ENCODE measurements at places on chromosomes 7 and 10.

DNA sequence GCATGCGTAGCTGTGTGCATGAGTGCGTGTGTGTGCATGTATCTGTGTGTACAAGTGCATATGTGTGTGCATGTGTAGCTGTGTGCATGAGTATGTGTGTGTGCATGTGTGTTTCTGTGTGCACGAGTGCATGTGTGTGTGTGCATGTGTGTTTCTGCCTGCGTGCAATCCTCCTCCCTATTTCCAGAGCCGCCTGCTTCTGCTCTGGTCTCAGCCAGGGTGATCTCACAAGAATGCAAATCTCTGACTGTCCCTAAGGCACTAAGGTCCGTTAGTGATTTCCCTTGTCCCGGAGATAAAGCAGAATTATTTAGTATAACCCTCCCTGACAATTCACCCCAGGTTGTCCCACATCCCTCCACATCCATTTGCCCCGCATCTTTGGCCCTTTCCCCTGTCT lies 530.3 kb downstream of the TCERG1L start:
- DNase-seq = no peak

DNA sequence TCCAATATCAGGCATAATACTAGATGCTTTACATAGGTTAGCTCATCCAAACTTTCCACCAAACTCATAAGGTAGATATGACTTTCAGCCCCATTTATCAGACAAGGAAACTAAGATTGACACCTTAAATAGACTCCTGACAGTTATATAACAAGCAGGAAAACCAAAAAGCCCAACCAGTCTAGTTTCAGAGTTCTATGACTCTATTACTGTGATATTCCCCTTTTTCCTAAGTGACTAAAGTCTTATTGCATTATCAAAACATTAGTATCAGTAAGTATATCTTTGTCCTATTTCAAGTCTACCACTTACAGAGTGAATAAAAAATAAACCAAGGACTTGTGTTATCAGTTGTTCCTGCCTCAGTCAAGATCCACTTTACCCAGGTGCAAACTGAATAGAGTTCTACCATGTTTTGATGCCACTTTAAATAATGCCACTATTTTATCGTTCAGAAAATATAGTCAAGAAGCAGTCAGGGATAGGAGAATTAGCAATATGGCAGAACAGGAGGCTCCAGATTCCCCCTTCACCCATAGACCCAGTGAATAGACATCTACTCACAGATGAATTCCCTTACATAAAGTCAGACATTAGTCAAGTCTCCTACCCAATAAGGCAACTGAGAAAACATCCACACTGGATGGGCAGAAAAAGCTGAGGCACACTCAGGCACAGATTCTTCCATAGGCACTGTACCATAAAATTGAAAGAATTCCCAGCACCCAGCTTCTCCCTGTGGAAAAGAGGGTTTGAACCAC lies 74.1 kb downstream of the CRPPA start:
- no peak for DNase-seq

DNA sequence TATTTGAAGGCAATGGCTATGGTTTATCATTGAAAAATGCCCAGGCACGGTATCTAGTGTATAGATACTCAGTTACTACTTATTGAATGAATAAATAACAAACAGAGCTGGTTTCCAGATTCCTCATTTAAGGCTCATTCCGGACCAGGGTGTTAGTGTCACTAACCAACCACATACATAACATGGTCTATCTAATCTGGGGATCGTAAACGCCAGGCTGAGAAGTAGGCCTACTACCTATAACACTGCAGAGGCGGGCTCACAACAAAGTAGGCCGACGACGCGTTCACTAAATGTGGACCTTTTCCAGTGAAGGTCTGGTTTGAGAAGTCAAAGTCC lies 423 bp downstream of the LSM5 start:
- DNase-seq = no peak

DNA sequence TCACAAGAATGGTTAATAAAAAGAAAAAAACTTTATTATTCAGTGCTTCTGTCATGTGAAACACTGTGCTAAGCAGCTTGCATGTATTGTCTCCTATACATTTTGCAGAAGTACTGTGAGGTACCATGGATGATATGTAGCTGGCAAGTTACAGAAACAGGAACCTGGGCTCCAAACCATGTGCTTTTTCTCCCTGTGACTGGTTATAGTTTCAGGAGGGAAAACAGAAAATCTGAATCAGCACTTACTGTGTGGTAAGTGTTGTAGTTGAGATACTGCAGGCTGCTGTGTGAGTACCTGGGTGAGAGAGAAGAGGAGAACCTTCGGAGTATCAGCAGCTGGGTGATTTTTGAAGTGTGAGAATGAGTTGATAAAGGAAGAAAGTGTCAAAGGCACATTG lies 285.0 kb downstream of the SUGCT start:
- no peak for DNase-seq

GRCh38 chr7:49245062-49245461 lies 320.7 kb downstream of the CDC14C start:
- no peak for DNase-seq

GRCh38 chr10:42754155-42755027 lies 28.2 kb upstream of the BMS1 start:
- DNase-seq = no peak

GRCh38 chr10:130194991-130195645 lies 58.9 kb downstream of the GLRX3 start:
- no peak for DNase-seq

DNA sequence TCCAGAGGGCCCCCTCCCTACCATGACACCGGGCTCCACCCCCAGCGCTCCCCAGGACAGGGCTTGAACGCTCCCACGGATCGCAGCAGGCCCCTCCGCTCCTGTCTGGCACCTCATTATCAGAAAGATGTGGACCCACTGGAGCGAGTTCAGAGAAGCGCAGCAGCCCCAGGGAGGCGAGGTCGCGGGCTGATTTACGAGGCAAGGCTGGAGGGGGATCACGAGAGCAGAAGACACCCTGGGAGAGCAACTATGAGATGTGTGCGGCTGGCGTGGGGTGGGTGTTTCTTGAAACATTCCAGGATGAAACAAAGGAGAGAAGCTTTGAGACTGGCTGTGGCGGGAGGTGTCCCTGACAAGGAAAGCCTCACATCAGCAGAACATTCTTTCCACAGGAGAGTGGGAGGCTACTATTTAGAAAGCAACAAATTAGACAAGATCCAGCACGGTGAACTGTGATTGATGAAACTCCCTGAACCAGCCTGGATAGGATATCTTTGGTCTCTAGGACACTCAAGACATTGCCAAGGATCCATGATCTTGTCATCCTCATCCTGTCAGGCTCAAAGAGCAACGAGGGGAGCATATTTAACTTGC lies 66.0 kb downstream of the JCAD start:
- no peak for DNase-seq

DNA sequence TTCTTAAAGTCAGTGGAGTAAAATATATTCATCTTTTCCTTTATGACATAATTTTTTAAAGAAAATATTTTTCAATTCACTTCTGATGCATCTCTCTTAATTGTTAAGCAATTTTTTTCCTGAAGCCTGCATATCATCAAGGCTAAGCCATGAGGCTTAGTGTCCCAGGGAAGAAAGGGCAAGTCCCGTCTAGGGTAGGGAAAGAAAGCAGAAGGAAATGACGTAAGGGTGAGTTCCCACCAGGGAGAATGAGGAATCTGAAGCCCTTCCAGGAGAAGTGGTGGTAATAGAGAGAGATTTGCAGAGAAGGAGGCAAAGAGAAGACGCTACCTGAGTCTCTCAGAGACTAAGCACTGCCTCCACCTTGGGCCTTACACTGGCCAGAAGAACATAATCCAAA lies 96.8 kb upstream of the NFE2L3 start:
- no peak for DNase-seq

- DNase-seq = no peak
Observed at GRCh38 chr7:3888096-3888495, 587.0 kb downstream of the SDK1 start.

DNA sequence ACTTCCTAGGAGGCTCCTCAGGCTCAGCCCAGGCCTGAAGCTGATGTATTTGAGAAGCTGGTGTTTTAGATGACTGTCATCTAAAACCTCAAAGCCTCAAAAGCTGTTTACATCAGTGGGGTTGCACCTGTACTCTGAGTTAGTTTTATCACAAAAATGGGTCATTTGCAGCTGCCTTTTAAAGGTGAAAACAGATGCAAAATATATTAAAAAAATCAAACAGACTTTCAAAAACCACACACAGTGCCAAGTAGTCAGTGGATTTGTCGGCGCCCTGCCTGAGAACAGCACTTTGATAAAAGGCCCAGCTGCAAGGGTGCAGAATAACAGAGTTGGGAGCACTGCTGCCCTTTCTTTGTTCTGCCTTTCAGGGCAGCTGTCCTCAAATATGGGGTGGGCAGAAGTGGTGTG lies 103.0 kb downstream of the VOPP1 start:
- no peak for DNase-seq

GRCh38 chr7:13821152-13821787 lies 168.2 kb downstream of the ETV1 start:
- DNase-seq = no peak

All from stimulated activated CD8-positive, alpha-beta memory T cell treated with anti-CD3 and anti-CD28 coated beads, Interleukin-7, amount 100 ng/mL, for 24 hours (primary cell).